Skeletal muscle cell (primary cell): ENCODE measurements at places on chromosomes 4 and X.

DNA sequence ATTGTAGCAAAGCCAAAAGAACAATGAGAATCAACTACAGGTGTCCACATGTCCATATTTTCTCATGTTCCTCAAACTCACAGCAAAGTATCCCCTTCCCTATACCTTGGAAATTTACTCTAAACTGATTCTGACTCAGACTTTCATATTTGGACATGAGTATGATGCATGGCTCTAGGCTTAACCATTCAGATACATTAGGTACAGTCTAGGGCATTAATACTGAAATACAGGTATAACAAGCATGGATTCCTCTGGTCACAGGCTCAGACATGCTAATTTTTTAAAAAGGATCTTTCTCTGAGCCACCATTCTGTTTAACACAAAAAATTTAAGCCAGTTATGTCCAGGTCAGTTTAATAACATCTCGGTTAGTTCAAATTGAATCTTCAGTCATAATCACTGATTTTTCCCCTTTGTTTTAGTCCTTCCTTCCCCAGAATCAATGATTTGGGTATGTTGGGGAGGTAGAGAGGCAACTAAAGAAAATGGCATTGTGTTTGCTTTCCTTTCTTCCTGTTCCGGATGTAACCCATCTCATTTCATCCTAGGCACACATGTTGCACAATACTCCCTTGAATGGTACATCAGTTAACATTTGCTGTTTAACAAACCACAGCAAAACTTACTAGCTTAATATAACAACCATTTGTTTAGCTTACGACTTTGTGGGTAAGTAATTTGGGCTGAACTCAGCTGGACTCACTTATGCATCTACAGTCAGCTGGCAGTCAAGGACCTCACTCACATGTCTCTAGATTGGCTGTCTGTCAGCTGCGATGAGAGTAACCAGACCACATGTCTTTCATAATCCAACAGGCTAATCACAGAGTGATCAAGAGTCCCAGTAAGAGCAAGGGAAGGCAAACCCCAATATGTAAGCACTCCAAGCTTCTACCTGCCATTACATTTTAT lies 75.3 kb upstream of the GRIA3 start:
- DNase-seq: no peak

DNA sequence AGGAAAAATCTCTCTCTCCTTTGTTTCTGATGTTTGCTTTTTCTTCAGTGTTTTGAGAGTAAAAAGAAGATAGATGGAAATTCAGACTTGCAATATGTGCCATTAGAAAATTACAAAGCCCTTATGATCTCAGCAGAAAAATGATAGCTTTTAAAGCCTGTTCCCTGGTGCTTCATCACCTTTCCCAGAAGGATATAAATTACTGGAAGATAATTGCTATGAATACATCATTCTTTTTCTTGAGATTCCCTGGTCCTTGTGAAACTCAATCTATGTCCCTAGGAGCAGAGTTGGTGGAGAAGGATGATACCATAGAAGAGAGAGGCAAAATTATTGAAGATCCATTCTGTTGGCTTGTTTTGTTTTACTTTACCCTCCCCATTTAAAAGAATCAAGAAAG lies 86.5 kb downstream of the GLRA3 start:
- no peak for DNase-seq

GRCh38 chr4:175411251-175411650 lies 400.8 kb downstream of the GPM6A start:
- no peak for DNase-seq

DNA sequence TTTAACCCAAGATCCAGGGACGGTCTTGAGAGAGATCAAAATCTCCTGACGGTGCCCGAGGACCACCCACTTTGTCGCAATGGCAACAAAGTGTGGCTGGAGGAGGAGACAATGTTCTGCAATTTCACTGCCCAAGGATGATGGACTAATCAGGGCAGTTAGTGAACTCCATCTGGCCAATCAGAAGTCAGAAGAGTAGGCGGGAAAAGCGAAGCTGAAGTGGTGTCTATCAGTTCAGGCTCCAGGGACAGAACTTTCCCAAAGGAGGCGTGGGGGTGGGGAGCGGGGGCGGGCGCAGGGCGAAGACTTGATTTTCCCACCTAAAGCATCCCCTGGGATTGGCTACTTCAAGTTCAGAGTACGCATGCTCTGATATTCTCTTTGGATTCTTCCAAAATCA lies 25.6 kb downstream of the SPACA5B start:
- DNase-seq: no peak

DNA sequence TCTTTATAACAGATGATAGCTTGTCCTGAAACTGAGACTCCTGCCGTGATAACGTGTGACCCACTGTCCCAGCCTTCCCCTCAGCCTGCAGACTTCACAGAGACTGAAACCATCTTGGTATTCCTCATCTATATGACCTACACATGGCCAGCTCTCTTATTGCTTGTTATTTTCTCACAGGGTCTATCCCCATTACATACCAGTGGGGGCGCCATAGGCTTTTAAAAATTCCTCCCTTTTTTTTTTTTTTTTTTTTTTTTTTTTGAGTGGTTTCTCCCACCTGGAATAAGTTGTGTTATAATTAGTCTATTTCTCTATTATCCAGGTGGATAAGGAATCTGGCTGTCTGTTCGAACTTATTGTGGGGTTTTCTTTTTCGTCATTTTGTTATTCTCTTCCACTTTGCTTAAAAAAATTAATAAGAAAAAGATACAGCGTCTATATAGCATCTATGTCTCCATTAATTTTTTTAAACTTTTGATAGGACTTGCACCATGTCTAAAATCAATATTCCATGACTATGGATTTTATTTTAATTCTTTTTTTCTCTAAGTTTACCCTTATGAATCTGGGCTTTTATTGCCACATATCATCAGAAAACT lies 47.2 kb downstream of the GYG2 start:
- no peak for DNase-seq

GRCh38 chr4:3687538-3687937 lies 78.6 kb upstream of the ADRA2C start:
- DNase-seq: no peak

DNA sequence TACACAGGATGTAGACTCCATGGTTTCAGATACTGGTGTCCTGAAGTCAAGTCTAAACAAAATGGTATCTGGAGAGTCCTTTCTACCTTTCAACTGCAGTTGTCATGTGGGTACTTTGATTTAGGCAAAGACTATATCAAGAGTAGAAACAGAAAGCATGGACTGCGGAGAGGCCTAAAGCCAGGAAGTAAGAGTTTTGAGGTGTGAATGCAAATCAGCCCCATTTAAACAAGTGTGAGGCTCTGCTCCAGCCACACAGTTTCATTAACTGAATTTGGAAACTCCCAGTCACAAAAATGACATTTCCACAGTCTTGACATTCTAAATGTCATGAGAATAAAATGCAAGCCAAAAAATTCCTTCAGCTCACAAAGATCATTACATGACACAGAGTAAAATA lies 87.2 kb upstream of the MCF2 start:
- DNase-seq: no peak

DNA sequence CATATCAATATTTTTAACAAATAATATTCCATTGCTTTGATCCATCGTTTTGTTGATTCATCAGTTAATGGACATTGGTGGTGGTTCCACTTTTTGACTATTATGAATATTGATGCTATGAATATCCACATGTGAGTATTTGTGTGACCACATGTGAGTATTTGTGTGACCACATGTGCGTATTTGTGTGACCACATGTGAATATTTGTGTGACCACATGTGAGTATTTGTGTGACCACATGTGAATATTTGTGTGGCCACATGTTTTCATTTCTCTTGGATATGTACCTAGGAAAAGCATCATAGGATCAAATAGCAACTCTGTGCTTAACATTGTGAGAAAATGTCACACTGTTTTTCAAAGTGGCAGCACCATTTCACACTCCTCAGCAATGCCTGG lies 433.6 kb upstream of the FRG1 start:
- DNase-seq: no peak

- DNase-seq: no peak
Observed at GRCh38 chrX:133248177-133248576, 30.0 kb upstream of the TFDP3 start.

DNA sequence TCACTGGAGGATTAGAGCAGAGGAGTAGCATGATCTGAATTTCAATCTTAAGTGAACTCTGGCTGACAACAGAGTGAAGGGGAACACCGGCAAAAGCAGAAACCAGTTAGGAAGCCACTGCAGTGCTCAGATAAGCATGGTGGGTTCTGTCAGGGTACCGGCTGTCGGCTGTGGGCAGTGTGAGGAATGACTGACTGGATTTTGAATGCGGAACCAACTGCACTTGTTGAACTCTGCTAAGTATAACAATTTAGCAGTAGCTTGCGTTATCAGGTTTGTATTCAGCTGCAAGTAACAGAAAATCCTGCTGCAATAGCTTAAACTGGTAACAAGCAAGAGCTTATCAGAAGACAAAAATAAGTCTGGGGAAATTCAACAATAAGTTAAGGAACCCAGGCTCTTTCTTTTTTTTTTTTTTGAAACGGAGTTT lies 5.2 kb downstream of the HTT start:
- DNase-seq: no peak

DNA sequence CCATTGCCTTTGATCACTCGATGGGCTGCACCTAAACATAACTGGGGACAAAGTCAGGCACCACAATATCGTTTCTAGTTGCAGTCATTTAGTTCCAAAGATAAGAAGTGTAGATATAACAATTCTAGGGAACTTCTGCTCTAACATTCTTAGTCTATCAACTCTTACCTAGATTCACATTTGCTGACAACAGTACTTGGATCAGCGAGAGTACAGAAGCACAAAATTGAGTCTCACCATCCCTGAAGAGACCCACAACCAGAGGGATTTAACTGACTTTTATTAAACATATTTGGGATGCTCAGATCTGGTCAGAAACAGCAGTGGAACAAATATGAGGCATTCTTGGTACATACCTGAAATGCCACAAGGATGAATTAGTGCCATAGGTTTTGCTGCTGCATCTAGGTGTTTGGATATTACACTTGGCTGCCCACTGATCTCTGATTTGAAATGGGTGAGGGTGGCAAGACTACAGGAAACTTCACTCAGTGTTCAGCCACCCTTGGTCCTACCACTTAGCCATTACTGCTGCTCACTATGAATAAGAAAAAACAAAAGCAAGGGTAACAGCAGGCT lies 28.9 kb upstream of the HUWE1 start:
- DNase-seq: no peak

DNA sequence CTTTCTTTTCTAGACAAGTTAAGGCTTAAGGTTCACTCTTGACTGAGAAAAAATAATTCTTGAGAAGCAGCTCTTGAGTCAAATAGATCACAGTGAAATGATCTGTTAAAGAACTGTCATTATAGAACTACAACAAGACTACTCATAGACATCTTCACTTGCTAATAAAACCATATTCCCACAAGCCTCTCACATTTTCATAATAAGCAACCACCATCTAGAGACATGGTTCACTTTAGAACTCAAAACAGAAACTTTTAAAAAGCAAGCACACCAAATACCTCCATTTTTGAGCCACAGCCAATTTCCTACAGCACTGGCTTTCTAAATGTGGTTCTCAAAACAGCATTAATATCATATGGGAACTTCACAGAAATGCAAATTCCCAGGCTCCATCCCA lies 309.5 kb downstream of the TMA16 start:
- no peak for DNase-seq

DNA sequence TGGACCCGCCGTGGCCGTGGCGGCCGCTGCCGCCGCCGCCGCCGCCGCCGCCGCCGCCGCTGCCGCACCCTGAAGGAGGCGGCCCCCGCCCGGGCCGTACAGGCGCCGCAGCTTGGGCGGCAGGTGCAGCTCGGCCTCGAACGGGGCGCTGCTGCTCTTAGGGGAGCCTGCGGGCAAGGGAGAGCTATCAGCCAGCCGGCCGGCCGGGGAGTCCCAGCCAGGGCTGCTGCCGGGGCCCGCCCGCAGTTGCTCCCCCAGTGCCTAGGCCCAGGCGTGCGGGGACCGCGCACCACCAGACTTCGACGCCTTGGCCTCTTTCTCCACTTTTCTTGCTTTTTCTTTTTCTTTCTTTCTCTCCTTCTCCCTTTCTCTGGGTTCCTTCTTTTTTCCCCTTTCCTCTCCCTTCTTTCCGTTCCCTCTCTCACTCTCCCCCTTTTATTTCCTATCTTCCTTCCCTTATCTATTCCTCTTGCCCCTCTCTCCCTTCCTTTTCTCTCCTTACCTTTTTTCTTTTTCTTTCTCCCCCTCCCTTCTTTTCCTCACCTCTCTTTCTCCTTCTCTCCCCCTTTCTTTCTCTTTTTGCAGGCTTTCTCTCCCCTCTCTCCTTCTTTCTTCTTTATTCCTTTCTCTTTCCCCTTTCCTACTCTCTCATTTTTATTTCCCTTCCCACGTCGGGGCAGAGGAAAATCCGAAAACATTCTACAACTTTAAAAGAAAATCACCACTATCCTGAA lies 2.0 kb downstream of the ARX start:
- DNase-seq: no peak

- DNase-seq: peak; percentile 28
Observed at GRCh38 chrX:108397627-108398391, 40.4 kb downstream of the COL4A6 start.

DNA sequence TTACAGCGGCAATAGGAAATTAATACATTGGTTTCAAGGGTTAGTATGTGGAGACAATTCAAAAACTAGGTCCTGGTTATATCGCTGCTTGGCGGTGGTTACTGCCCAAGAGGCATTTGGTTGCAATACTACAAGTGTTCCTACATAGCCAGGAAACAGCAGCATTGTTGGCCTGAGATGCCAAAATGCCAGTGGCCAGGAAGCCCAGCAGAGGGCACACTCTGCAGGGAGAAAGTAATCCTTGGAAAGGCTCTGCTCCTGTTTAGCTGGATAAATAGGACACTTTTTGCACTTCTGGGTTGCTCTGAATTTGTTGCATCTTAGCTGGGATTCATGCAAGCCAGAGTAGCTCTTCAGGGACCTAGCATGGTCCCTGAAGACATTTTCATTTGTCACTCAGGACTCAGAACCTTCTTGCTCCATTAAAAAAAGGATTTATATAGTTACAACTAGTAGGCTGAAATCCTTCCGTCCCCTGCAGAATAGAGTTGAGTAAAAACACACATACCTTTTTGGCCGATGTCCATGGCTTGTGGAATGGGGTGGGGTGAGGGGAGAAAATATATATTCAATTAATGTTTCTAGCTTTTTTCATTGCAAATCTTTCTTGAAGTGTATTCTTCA lies 8.1 kb upstream of the GPR119 start:
- DNase-seq: no peak

- no peak for DNase-seq
Observed at GRCh38 chr4:107736924-107737448, 17.0 kb upstream of the PAPSS1 start.

DNA sequence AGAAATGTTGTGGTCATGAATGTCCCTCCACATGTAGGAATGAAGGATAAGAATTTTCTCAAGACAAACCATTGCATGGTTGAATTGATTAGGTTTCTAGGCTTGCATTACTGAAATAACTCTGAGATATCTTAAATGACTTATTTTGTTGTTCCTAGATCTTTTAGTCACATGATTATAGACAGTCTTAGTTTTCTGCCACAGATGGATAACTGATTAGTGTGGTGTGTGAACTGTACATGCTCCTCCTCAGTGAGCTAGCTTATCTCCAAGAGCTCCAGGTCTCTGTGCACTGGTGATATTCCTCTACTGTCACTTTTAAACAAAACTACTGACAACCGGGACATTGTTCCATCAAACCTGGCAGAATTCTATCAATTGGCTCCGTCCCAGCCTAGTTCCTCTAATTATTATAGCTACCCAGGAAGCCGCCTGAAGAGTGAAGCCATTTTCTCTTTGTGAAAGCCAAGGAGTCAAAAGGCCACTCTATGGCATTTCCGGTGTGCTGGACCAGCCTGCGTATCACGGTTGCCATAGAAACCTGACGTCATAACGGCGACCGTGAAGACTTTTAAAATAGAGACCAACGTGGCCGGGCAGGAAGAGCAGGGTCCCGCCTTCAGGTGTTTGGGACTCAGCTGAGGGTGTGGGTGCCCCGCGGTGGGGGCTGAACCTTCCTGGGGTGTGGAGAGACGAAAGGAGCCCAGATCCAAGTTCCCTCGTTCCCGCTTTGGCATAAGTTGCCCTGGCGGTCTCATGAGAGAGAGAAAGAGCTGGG lies 28.1 kb downstream of the BEX3 start:
- peak; percentile 69 for DNase-seq
